ENCODE measurements at places on chromosomes 2 and 18.

DNA sequence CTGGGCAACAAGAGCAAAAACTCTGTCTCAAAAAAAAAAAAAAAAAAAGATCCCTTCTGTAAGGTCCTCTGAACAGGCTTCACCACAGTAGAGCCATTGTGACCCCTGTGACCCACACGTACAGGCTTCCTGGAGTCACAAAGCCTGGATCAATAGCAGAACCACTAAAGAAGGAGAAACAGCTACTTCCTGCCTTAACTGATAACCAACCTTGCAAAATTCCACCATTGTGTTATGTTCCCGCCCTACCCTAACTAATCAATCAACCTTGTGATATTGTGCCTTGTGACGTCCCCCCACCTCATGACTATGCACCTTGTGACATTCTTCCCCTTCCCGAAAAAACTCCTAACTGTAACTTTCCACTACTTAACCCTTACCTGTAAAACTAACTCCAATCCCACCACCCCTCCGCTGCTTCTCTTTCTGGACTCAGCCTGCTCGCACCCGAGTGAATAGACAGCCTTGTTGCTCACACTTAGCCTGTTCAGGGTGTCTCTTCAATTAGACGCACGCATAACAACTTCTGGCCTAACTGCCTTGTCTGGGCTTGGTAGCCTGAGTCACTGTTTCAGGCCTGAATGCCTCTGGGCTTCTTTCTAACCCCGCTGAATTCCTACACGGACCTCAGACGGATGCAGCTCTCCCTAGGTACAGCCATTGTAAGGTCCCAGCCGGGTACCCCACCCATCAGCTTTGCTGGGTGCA lies 13.9 kb downstream of the SCYGR8 start:
- no peak for DNase-seq

- DNase-seq: no peak
These were observed 709.6 kb downstream of the SOCS6 start for GRCh38 chr18:70998490-70998889.

DNA sequence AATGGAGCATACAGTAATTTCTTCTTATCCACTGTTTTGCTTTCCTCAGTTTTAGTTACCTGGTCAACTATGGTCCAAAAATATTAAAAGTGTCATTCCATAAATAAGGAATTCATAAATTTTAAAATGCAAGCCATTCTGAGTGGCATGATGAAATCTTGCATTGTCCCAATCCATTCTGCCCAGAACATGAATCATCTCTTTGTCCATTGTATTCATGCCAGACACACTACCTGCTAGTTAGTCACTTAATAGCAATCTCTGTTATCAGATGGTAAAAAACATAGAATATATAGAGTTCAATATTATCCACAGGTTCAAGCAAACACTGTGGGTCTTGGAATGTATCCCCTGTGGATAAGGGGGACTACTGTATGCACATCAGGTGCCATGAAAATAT lies 872.2 kb upstream of the NXPH2 start:
- DNase-seq: no peak

DNA sequence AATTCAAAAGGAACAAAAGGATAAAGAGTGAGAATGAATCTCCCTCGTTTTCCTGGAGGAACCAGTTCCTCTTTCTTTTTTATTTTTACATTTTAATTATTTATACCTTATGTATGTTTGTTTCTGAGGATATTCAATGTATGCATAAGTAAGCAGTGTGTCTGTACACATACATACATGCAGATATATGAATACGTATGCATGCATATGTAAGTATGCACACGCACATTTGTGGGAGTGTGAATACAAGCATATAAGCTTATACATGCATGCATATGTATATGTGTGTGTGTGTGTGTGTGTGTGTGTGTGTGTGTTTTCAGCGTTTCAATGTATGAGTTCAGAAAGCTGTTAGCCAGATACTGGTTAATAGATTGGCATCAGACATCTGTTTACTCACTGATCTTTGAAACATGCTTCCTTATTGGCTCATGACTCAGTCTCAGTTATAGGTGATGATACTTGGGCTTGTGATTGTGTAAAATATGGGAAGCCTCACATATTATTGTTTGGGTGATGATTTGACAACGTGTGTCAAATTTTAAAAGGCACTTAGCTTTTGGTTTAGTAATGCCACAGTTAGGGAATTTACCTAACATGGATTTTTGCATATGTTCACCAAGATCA lies 279.7 kb upstream of the TRIB2 start:
- no peak for DNase-seq

- no peak for DNase-seq
These were observed 68.2 kb downstream of the ZSWIM2 start for GRCh38 chr2:186780701-186781316.

GRCh38 chr2:152657043-152657442 lies 60.2 kb downstream of the PRPF40A start:
- DNase-seq: no peak

GRCh38 chr2:239962890-239963591 lies 62.1 kb downstream of the NDUFA10 start:
- no peak for DNase-seq

- no peak for DNase-seq
These were observed 424.4 kb downstream of the DSEL start for GRCh38 chr18:67092141-67092540.

- peak; percentile 53 for DNase-seq
These were observed 7.4 kb downstream of the SP9 start for GRCh38 chr2:174341995-174342685.

DNA sequence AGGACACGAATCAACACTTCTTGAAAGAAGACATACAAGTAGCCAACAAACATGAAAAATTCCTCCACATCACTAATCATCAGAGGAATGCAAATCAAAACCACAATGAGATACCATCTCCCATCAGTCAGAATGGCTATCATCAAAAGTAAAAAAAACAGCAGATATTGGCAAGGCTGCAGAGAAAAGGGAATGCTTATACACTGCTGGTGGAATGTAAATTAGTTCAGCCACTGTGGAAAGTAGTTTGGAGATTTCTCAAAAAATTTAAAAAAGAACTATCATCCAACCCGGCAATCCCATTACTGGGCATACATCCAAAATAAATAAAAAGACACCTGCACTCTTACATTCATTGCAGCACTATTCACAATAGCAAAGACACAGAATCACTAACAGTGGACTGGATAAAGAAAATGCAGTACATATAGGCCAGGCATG lies 78.7 kb downstream of the GRB14 start:
- DNase-seq: no peak

- DNase-seq: no peak
These were observed 23.0 kb downstream of the TET3 start for GRCh38 chr2:74007711-74008110.

DNA sequence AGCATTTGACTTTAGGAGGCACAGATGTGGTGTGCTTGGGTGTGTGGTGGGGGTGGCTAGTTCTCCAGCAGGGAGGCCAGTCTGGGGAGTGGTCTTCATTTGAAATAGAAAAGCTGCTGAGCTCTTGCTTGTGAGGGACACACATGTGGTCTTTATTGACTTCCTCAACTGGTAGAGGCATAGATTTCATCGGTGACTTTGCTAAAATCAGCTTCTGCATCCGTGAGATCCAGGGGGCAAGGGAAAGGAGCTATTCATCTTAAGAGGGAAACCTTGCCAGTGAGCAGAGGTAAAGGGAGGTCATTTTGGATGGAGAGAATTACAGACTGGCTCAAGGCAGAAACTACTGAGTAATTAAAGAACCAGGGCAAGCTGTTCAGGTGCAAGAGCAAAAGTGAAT lies 4.7 kb downstream of the MAPRE3 start:
- DNase-seq: no peak

- no peak for DNase-seq
These were observed 53.1 kb downstream of the CWC22 start for GRCh38 chr2:179954026-179954425.

DNA sequence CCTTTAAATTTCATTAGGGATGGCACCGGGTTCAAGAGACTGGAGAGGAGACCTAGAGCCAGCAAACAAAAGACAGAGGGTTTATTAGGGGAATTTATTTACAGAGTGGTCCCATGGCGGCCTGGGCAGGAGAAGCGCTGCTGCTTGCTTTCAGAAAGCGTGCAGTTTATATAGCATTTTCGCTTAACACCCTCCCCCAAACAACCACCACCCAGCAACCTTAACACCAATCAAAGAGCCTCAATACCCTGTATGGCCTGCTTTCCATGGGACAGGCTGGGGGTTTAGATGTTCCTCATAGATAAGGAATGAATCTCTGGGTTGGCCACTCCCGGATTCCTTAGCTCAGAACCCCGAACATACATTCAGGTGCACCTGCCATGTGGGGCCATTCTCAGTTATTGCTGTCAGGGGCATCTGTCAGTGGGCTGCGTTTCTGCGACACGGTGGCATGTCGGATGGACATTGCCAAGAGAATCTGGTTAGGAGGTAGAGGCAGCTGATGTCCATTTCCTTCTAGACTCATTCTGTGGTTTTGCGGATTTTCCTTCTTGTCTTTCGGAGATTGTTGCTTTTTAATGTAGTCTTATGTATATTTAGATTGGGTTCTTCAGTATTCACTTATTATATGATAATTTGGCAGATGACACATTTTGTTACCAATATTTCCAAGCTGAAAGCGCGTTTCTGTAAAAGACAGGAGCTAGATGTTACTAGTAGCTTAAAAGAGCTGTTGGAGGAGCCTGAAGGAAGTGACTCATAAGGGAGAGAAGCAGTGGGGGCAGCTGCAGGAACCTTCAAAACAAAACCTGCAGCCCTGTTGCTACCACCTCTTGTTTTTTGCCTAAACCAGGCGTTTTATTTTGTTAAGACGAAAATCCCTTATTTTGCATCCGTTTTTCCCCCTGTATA lies 7.2 kb downstream of the AGAP1 start:
- no peak for DNase-seq

DNA sequence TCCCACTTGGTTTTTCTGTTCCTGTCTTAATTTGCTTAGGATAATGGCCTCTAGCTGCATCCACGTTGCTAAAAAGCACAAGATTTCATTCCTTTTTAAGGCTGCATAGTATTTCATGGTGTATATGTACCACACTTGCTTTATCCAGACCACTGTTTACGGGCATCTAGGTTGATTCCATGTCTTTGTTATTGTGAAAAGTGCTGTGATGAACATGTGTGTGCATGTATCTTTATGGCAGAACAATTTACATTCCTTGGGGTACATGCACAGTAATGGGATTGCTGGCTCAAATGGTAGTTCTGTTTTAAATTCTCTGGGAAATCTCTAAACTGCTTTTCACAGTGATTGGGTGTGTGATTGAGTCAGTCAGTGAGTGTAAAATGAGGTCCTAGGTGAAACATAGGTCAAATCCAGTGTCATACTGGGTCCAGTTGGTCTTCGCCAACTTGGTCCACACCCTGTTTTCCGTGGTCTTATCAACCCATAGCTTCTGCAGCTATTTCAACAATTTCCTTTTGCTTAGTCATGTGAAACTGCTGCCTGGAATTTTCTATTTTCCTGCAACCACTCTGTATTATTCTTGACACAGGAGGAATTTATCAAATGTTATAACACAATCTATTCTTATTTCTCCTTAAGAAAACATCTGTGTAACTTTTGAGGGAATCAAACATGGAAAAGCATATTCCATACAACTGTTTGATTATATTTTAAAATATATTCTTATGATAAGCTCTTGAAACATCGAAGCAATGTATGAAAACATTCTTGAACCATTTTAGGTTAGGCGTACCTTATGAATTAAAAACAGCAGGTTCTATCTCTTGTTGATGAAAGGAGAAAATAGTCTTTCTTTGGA lies 82.9 kb downstream of the ADCYAP1 start:
- DNase-seq: no peak

- DNase-seq: no peak
These were observed 511.6 kb downstream of the ARHGAP15 start for GRCh38 chr2:143640826-143641225.

DNA sequence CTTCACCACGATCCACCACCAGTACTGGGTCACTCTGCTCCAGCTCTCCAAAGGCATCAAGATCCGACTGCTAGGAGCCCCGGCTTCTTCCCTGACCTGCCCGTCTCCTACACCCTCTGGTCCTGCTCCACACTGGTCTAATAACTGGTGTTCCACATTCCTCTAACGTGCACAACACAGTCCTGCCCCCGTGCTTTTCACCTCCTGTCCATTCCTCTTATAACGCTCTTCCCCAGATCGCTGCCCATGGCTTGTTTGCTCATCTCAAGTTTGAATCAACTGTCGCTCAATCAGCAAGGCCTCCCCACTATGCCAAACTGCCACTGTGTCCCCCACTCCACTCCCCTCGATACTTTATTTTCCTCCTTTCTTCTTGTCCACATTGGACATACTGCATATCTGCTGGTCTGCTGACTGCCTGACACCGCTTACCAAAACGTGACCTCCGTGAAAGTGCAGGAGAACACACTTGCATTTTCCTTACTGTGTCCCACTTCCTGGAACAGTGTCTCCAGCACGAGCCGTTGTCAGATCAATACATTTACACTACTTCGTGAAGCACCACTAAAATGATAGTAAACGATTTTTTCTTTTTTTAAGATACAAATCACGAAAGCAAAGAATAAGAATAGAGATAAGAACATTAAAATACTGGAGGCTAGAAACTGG lies 6.5 kb downstream of the HDLBP start:
- no peak for DNase-seq

DNA sequence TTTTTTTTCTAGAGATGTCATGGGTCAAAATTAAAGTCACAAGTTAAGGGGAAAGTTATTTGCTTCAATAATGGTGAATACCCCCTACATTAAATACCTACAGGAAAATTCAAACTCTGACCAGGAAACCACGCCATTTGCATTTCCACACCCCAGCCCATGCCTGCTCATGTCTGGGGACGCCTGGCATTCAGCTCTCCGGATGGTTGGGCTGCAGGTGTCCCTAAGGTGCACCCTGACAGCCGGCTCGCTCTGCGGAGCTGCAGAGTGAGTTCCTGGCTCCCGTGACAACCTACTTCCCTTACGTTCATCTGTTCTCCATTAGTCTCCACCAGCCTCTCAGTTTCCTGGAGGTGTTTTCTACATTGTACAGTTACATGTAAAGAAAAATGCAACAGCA lies 122.7 kb upstream of the RIOK3 start:
- DNase-seq: no peak

DNA sequence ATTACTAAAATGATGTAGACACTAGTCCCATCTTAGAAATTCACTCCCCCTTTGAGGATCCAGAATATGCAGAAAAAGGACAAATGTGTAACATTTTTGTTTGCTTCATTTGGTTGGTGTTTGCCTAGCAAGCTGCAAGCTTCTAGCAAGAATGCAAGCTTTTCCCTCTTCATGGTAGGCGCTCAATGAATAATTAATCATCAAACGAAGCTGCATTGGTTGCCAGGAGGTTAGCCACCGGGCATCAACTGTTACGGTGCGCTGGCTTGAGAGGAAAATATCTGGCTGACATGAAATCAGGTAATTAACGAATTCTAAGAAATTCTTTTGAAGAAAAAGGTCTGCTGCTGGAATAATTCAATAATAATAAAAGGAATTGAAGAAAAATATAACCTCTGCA lies 341.0 kb upstream of the KYNU start:
- DNase-seq: no peak

All from ecto neural progenitor cell (in vitro differentiated cells).